ENCODE measurements at places on chromosomes 3 and 15.

DNA sequence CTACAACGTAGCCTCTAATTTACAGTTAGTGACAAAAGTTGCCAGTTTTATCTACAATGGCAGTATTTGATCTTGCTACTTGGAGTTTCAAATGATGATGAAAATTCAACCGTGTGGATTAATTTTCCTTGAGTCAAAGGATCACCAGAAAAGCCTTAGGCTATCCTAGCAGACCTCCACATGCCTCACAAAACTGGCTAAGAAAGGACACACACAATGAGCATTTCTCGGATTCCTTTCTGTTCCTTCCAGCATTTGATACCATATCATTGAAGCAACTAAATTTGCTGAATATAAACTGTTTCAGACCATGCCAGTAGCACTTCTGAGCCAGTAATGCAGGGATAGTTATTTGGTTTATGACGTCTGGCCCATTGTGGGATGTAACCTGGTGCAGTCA lies 587.4 kb upstream of the MDFIC2 start:
- DNase-seq: no peak

- DNase-seq: no peak
Measured at GRCh38 chr3:167304077-167304476, 76.0 kb downstream of the ZBBX start.

GRCh38 chr3:31936420-31937060 lies 44.5 kb downstream of the OSBPL10 start:
- DNase-seq: no peak

DNA sequence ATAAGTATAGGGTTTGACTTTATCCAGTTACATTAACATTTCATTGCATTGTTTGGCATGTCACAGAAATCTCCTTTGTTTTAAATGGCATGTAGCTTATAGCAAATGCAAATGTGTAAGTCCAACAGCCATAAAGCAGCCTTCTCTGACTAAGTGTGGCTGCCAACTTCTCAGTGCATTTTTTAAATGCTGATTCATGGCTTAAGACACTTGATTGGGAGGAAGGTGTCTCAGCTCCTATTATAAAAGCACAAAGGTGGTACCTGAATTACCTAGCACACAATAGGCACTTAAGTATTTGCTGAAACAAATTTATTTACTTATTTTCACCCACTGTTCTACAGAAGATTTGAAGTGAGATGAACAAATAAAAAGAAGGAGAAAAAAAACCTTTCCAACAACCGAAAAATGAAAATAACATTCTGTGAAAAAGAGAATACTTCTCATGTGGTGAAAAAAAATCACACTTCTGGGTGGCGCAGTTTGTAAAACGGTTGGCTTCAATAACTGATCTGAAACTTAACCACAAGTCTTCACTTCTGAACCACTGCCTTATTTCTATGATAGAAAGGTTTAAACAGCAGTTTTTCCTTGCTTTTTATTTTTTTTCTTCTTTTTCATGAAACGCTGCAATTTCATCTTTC lies 105.5 kb upstream of the ICE2 start:
- no peak for DNase-seq

DNA sequence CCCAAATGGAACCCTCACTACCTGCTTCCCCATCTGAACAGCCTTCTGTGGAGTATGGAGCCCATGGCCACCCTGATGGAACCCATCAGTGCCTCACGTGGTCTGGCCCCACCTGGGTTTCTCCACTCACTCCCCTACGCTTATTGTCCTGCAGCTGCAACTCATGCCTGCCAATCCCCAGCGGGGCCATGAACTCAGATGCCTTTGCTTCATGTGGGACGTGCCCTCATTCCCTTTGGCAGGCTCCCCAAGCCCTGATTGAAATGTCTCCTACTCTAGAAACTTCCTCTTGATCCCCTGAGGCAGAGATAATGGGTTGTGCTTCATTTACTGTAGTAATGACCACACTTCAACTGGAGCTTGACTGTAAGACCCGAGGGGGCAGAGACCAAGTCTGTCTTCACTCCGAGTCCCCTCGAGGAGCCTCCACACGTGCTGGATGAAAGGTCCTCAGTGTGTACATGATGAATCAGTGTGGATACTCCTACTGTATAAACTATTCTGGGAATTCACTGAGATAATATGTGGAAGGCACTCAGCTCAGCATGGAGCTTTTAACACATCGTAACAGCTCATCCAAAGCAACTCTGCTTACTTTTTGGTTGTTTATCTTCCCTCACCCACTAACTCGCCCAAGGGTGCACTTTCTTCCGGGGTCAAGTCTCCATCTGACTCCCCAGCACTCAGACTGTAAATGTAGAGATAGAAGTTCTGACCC lies 232.8 kb upstream of the BHLHE40 start:
- no peak for DNase-seq

DNA sequence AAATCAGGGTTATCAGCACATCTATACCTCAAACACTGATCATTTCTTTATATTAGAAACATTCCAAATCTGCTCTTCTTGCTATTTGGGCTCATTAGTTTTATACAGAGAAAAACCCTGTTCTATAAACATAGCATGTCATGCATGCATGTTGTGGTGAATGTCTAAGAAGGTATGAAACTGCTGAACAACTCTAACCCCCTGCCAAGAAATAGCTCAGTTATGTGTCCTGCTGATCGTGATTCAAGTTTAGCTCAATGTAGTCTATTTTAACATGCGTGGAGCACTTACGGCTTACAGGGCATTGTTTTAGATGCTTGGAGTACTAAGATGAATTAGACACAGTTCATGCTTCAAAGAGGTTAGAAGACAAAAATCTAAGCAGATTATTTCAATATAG lies 35.8 kb downstream of the MYH15 start:
- DNase-seq: no peak

- DNase-seq: no peak
Measured at GRCh38 chr3:72907731-72908620, 20.1 kb downstream of the GXYLT2 start.

DNA sequence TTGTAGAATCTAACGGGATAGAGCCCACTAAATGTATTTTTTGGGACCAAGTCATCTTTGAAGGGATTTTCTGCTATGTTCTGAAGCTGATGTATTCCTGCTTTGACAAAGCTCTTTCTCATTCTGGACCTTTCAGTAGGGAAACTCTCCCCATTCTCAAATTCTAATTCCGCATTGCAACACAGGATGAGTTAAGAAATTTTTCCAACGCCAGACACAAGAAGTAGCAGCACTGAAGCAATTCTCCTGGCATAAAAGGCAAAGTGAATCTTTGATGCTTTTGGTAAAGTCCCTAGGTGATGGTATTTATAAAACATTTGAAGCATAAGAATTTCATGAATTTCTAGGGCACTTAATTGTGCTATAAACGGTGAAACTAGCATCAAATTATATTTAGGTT lies 76.8 kb downstream of the ZPLD1 start:
- no peak for DNase-seq

DNA sequence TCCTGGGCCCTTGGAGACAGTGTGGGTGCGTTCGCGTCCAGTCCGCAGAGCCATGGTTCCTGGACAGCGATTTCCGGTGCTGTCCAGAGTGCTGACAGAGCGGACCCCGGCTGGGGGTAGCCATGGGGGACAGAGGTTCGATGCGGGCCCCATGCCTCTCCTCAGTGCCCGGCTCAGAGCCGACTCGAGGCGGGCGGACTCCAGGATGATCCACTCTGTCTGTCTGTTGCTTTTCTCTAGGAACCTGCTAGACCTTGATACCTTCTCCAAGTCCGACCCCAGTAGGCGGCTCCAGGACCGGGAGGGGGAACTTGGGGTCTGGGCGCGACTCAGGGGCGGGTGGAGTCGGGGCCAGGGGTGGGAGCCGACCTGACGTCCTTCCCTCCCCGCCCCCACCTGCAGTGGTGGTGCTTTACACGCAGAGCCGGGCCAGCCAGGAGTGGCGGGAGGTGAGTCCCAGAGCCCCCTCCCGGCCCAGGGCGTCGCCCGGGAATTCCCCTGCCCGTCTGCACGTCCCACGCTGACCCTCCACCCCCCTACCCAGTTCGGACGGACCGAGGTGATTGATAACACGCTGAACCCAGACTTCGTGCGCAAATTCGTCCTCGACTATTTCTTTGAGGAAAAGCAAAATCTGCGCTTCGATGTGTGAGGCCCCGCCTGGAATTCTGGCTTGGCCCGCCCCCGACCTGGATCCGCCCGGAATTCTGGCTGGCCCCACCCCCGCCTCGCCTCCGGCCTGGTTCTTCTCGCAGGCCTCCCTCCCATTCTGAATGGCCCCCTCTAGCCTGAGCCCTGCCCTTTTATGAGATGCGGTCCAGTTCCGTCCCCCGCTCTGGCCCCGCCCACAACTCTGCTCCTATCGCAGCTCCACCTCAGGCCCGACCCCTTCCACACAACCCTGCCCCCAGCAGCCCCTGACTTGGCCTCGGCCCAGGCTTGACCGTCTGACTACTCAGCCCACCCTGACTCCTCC lies 1.0 kb downstream of the CPNE9 start:
- DNase-seq: no peak

All from SK-N-MC (cell line).